Tibial nerve (tissue), 4 donors: ENCODE measurements at places on chromosomes 7 and 10.

DNA sequence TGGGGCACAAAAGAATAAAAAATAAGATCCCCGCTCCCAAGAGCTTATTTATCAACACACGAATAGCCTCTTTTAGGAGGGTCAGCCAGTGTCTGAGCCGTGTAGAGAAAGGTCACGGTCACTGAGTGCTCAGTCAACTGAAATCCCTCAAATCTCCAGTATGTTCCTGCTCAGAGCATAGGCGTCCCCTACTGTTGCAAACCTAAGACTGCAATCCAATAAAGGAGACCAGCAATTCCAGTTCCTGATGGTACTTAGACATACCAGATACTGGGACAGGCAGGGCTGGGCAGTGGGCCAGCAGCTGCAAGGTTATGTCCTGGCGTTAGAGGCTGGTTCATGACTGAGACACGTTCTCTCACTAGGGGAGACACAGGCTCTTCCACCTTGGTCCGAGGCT lies 93.6 kb downstream of the CACNB2 start:
- H3K4me3 ChIP-seq: no peak overlapping the region
- H3K4me1 ChIP-seq: no peaks in the 10 kb centered on the region
- DNase-seq: no peak
- H3K27me3 ChIP-seq: no peaks in the 10 kb centered on the region

GRCh38 chr10:52215745-52216361 lies 98.2 kb upstream of the DKK1 start:
- peaks cover 5% of the 10 kb centered on the region for H3K4me1 ChIP-seq
- no peak overlapping the region for H3K27ac ChIP-seq
- no peak overlapping the region for H3K4me3 ChIP-seq
- peak; percentile 56 for DNase-seq

- no peaks in the 10 kb centered on the region for H3K27me3 ChIP-seq
- H3K4me3 ChIP-seq: no peak overlapping the region
- H3K36me3 ChIP-seq: no peaks in the 10 kb centered on the region
- no peaks in the 10 kb centered on the region for H3K4me1 ChIP-seq
- DNase-seq: no peak
These were observed 954.7 kb upstream of the ZNF722 start for GRCh38 chr7:63043657-63044543.

DNA sequence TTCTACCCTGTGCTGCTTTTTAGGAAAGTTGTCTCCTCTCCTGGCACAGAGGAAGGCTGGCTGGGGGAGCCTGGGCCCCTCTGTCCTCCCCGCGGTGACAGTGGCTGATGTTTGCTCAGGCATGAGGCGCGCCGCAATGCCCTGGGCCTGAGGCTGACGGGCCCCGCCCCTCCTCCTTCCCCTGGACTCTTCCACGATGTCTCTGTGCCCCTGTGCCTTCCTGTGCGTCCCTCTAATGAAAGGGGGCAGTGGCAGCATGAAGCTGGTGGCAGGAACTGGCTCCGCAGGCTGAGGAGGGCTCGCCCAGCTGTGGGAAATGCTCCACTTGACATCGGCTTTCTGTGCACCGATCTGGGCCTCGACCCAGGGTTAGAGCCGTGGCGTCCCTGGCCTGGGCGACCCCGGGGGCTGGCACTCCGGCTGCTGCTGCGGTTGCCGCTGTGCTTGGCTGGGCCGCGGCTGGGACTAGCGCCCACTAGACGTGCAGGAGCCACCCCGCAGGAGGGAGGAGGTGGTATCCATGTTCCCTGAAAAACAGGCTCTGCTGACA lies 67.9 kb downstream of the ZNF680 start:
- no peaks in the 10 kb centered on the region for H3K4me1 ChIP-seq
- DNase-seq: no peak
- H3K36me3 ChIP-seq: no peaks in the 10 kb centered on the region
- no peak overlapping the region for H3K4me3 ChIP-seq
- no peaks in the 10 kb centered on the region for H3K27me3 ChIP-seq

GRCh38 chr7:42774436-42774835 lies 137.4 kb downstream of the C7orf25 start:
- H3K36me3 ChIP-seq: no peaks in the 10 kb centered on the region
- no peak overlapping the region for H3K4me3 ChIP-seq
- DNase-seq: no peak

DNA sequence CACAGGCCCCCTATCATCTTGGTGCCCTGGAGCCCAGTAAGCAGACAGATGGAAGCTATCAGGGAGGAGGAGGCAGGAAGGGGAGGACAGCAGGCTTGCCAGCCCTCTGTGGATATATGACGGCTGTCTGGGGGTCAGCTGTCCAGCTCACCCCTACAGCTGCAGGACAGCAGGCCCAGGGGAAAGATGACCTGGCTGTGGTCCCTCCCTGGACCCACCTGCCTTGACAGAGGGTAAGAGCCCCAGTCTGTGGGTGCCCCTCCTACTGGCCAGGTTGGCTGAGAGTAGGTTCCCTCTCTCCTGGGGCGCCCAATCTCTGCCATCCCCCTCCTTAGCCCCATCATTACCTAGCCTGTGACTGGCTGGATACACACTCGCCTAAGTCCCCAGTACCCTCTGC lies 62.5 kb downstream of the C10orf143 start:
- H3K36me3 ChIP-seq: no peaks in the 10 kb centered on the region
- no peak for DNase-seq
- H3K4me1 ChIP-seq: no peaks in the 10 kb centered on the region
- no peak overlapping the region for H3K27ac ChIP-seq

GRCh38 chr10:132564690-132565089 lies 27.1 kb downstream of the INPP5A start:
- no peak overlapping the region for H3K4me3 ChIP-seq
- H3K27me3 ChIP-seq: no peaks in the 10 kb centered on the region
- no peaks in the 10 kb centered on the region for H3K4me1 ChIP-seq
- no peaks in the 10 kb centered on the region for H3K36me3 ChIP-seq
- no peak for DNase-seq
- H3K27ac ChIP-seq: no peak overlapping the region

DNA sequence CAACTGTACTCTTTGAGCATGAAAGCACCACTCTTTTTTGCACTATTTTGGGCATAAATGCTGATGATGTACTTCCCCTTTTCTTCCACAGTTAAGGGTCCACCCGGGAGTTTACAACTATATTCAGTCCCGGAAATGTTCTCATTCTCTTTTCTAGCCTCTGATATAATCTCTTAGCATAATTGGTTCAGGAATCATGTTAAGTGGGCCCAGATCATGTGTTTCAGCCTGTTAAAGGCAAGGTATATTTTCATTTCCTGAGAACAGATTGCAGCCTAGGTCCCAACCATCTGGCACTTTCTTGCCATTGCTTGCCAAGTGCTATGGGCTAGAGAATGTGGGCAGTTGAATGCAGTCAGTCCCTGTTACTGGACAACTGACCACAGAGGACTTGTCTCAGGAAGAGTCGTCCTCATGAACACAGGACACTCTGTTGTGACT lies 111.4 kb upstream of the GLCCI1 start:
- no peaks in the 10 kb centered on the region for H3K4me1 ChIP-seq
- peaks cover 12% of the 10 kb centered on the region for H3K36me3 ChIP-seq
- H3K27ac ChIP-seq: no peak overlapping the region
- DNase-seq: no peak

GRCh38 chr10:132399117-132400035 lies 2.4 kb downstream of the PWWP2B start:
- H3K4me1 ChIP-seq: peaks cover 39% of the 10 kb centered on the region
- H3K27me3 ChIP-seq: no peaks in the 10 kb centered on the region
- no peaks in the 10 kb centered on the region for H3K36me3 ChIP-seq
- DNase-seq: no peak

- no peaks in the 10 kb centered on the region for H3K4me1 ChIP-seq
- no peaks in the 10 kb centered on the region for H3K36me3 ChIP-seq
- H3K4me3 ChIP-seq: no peak overlapping the region
These were observed 237.8 kb upstream of the GPR26 start for GRCh38 chr10:123428391-123428790.

GRCh38 chr10:133034092-133034491 lies 53.6 kb upstream of the ADGRA1 start:
- no peaks in the 10 kb centered on the region for H3K4me1 ChIP-seq
- DNase-seq: no peak
- no peak overlapping the region for H3K27ac ChIP-seq
- H3K4me3 ChIP-seq: no peak overlapping the region
- H3K27me3 ChIP-seq: no peaks in the 10 kb centered on the region
- no peaks in the 10 kb centered on the region for H3K36me3 ChIP-seq

DNA sequence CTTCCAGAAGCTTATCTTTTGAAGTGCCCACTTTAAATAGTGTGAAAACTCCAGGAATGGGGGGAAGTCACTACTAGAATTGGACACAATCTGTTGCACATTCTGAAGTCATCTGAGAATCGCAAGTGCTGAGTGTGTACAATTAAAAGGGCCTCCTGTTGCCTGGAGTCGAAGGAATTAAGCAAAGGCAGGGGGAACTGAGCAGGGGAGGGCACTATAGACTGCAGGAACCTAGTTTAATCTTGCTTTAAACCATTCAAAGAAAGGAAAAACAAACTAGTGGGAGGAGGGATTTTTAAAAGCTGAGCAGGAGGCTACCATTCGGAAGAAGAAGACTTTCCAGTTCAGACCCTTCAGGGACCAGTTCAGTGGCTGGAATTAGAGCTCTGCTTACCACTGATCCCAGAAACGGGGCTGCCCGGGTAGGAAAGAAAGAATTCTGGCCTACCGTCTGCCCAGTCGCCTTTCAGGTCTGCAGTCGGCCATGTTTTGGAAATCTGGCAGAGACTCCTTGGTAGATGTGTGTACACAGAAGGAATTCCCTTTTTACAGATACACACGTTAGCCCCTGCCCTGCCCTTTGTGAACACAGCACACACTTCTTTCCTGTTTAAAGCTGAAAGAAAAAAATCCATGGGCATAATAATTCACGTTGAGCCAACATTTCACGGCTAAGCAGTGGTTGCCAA lies 610.6 kb upstream of the FOXK1 start:
- no peak overlapping the region for H3K4me3 ChIP-seq
- H3K36me3 ChIP-seq: no peaks in the 10 kb centered on the region
- no peaks in the 10 kb centered on the region for H3K27me3 ChIP-seq
- DNase-seq: no peak

DNA sequence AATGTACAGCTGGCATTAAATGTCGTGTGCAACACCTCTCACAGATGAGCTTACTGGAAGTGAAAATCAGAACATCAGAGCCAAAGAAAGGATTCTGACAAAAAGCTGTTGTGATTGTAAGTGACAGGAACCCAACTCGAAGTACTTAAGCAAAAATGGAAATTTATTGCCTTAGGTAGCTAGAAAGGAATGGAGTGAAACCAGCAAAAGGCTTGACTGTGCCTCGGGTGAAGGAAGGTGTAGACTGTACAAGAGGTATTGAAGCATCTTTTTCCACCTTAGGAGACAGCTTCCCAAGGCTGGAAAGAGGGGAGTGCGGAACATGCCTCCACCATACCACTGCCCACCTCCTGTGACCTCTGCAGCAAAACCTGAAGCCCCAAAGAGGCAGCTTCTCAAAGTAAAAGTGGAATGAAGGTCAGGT lies 27.3 kb upstream of the ITGB1 start:
- no peaks in the 10 kb centered on the region for H3K36me3 ChIP-seq
- no peaks in the 10 kb centered on the region for H3K27me3 ChIP-seq
- no peak overlapping the region for H3K27ac ChIP-seq
- H3K4me1 ChIP-seq: peaks cover 4% of the 10 kb centered on the region

GRCh38 chr10:1874533-1874932 lies 137.2 kb upstream of the ADARB2 start:
- no peak overlapping the region for H3K27ac ChIP-seq
- H3K4me3 ChIP-seq: no peak overlapping the region
- H3K27me3 ChIP-seq: no peaks in the 10 kb centered on the region
- no peak for DNase-seq
- H3K36me3 ChIP-seq: no peaks in the 10 kb centered on the region

DNA sequence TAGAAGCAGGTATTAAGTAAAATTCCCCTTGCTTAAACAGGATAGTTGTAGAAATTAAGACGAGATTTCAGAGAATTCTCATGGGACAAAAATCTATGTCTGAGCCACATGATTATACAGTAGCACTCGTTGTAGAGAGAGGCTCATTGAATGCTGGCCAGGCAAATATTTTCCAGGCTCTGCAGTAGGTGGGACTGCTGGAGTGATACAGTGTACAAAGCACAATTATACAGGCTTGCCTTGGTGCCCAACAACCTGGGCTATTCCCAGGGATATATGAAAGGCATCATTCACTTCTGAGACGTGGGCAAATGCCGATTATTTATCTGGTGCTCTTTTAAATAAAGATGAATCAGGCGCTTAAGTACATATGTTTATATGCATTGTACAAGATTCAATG lies 380.6 kb downstream of the PHTF2 start:
- peaks cover 8% of the 10 kb centered on the region for H3K4me1 ChIP-seq
- H3K27ac ChIP-seq: no peak overlapping the region
- H3K27me3 ChIP-seq: no peaks in the 10 kb centered on the region
- no peak overlapping the region for H3K4me3 ChIP-seq

- no peak overlapping the region for H3K4me3 ChIP-seq
- H3K4me1 ChIP-seq: no peaks in the 10 kb centered on the region
- DNase-seq: no peak
These were observed 711.1 kb downstream of the SUGCT start for GRCh38 chr7:40845943-40846342.

DNA sequence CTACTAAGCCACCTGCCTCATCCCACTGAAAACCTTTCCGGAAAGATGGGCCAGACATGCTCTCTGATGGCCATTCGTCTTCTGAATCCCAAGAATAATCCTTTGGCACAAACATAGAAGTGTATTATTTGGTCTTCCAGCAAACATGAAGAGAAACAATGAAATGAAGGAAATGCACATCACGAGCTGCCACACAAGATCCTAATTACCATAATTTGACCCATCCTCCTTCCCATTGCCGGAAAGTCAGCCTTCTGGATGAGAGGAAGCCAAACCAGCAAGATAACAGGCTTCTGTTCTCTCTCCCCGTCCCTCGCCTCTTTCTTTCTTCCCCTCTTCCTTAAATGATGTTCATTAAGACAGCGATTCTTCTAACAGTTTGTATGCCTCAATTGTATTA lies 218.9 kb upstream of the KMT2E start:
- no peak for DNase-seq
- H3K27me3 ChIP-seq: no peaks in the 10 kb centered on the region
- no peak overlapping the region for H3K4me3 ChIP-seq
- H3K36me3 ChIP-seq: no peaks in the 10 kb centered on the region
- no peak overlapping the region for H3K27ac ChIP-seq

DNA sequence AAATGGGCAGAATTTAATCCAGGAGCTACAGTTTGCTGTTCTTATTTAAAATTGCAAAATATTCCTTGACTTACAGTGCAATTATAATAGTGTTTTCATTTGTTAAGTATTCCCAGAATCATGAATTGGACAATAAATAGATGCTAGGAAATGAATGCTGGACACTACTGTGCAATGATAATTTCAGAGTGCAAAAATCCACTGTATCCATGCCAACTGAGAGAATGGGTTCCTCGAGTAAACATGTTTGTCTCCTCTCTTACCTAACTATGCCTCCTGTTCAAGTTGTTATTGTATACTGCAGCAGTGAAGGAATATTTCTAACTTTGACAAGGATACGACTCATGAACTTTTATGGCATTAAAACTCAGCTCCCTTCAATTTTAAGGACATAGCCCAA lies 1396.3 kb downstream of the GATA3 start:
- H3K27me3 ChIP-seq: no peaks in the 10 kb centered on the region
- H3K36me3 ChIP-seq: no peaks in the 10 kb centered on the region
- H3K4me3 ChIP-seq: no peak overlapping the region
- H3K4me1 ChIP-seq: no peaks in the 10 kb centered on the region
- no peak overlapping the region for H3K27ac ChIP-seq
- no peak for DNase-seq
